ENCODE measurements at places on chromosomes 13 and 19. TPM values are rescaled to one million over a fixed set of nuclear protein-coding genes. Genes with fewer than 3 reads are reported as not detected.

The GJB2 gene
- total RNA-seq = 0.17 TPM

The GRIN2D gene
- 0.42 TPM for total RNA-seq

The FFAR3 gene
- total RNA-seq = not detected

DNA sequence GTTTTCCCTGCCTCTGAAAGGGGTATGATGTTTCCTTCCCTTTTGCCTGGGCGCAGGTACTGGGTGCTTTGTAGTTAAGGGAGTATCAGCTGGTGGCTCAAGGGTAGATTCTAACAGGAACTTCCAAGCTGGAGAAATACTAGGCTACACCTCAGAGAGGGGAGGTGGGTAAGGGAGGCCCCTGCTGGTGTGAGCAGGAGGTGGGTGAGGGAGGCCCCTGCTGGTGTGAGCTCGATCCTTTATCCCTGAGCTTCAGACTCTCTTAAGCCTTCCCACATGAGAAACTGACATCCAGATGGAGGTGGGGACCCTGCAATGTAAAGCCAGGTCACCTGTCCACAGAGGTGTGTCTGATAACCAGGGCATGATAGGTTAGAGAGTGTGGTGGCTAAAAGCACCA lies 32.1 kb downstream of the CYP2B6 start:
- no peak overlapping the region for H3K4me3 ChIP-seq
- H3K4me1 ChIP-seq = no peaks in the 10 kb centered on the region
- H3K27me3 ChIP-seq = peaks cover 36% of the 10 kb centered on the region
- no peaks in the 10 kb centered on the region for H3K36me3 ChIP-seq
- DNase-seq = no peak

DNA sequence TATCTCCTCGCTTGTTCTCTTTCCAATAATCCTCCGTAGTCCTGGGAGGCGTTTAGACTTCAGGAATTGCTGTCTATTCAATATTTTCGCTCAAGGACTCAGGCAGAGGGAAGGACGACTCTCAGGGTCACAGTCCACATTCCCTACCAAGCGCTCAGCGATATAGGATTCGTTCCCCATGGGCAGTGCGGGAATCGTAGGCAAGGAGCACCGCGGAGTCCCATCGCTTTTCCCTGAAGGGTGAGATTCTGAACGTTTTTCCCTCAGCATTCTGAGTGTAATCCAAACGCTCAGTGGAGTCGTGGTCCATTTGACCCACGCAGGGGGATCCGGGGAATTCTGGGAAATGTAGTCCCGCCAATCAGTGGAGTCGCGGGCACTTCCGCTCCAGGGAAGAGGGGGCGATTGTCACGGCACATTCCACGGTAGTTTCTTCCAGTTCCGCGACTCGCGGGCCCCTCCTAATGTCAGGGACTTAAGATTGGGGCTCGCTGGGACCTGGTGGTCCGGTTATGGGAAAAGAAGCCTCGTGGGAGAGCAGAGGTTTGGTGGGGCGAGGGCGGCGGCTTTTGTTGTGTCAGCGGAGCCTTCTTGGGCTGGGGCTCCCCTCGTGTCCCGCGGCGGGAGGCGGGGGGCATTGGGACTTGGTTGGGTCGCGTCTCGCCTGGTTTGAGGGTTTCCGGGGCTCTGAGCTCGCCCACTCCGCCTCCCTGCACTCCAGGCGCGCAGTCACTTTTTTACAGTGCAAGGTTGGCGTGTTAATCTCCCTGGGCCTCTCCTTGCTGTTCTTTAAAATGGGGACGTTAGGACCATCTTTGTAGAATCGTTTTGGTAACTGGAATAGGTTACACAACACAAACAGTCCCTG lies at the start of gene ZNF234:
Gene ZNF234 (plus strand): TSS at position 364 of the 868 bp plus-strand sequence. CDS start 3,079 bp downstream, outside the sequence.
- peaks cover 17% of the 10 kb centered on the region for H3K4me1 ChIP-seq
- peak; percentile 80 for DNase-seq
- peak within 1 kb of the TSS; percentile 91 for H3K27ac ChIP-seq

DNA sequence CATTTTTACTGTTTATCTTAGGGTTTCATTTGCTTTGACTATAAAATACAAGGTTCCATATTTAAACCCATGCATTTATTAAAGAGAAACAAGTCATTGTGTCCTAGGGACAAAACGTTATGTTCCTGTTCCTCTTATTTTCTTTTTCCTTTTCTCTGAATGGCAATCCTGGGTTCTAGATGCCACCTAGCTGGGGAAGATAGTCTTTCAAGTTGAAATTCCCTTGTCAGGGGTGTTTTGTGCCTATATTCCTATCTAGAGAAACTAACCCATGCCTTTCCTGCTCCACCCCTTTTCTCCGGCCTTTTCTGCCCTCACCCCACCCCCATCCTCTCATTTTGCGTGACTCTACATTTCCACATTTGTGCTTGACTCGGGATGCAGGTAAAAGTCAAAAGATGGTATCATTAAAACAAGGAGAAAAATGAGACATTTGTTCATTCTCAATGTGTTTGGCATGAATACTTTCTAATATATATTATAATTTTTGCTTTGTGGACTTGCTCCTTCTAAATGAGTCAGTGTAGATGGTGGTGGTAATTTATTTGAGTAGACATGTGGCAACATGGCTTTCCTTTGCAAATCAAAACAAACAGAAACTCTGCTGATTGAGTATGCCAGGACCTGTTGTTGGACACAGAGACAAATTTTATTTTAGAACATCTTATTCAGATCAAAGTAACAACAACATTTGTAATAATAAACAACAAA lies 26.8 kb upstream of the STARD13 start:
- no peaks in the 10 kb centered on the region for H3K36me3 ChIP-seq
- no peak overlapping the region for H3K4me3 ChIP-seq
- H3K4me1 ChIP-seq = no peaks in the 10 kb centered on the region
- H3K27ac ChIP-seq = no peak overlapping the region
- DNase-seq = no peak
- H3K27me3 ChIP-seq = no peaks in the 10 kb centered on the region

DNA sequence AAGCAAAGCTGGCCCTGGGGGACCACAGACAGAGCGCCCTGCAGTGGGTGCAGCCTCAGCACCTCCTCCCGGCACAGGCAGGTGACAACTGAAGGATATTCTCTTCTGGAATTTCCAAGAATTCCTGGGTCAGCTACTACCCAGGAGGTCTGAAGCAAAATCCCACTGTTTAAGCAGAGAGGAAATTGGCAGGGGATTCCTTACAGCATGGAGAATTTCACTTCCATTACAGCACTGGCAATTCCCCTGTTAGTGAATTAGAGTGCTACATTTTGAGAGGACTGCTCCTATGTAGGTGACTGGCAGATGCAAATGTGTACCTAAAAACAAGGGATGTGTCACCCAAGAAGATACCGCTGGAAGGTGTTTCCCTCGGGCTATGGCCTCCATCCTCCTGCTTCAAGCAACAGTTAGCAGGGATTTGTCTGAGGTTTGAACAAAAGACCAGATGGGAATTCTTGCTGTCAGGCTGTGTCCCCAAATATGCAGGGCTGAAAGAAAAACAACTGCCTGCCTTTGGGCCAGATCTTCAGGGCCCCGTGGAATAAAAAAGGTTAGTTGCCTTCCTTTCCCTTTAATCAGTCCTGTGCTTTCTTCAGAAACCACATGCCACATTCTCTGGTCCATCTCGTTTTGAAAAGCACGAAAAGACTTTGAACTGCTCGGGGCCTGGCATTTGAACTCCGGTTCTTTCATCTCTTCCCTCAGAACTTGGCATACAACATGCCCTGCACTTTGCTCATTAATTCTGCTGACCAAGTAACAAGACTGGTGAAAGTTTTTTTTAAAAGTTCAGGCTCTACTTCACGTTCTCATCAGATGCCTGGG lies 296.4 kb downstream of the DNAJC15 start:
- no peak overlapping the region for H3K27ac ChIP-seq
- no peaks in the 10 kb centered on the region for H3K4me1 ChIP-seq
- no peak for DNase-seq
- H3K36me3 ChIP-seq = no peaks in the 10 kb centered on the region

- H3K36me3 ChIP-seq = no peaks in the 10 kb centered on the region
- H3K4me3 ChIP-seq = no peak overlapping the region
- no peak overlapping the region for H3K27ac ChIP-seq
These were observed 1.7 kb upstream of the TGFBR3L start for GRCh38 chr19:7912697-7913564.

- peaks cover 29% of the 10 kb centered on the region for H3K27me3 ChIP-seq
- H3K36me3 ChIP-seq = peaks cover 2% of the 10 kb centered on the region
- no peak for DNase-seq
- H3K4me3 ChIP-seq = peak within 1 kb of the TSS; percentile 38
These were observed at the start of gene GRIN2D for GRCh38 chr19:48393559-48394330. Gene GRIN2D (plus strand): TSS chr19:48393668. CDS start chr19:48398393, 4,725 bp downstream.

All from natural killer cell treated with Interleukin-12 subunit alpha and Interleukin-12 subunit beta and Interleukin-15 and Interleukin-18, amount 100 ng/mL, for 72 hours (primary cell).